KBM-7 (cell line): ENCODE measurements at places on chromosomes 13 and 19.
A peak's percentile ranks its signal among the peaks of the same experiment; 100 is the strongest.

DNA sequence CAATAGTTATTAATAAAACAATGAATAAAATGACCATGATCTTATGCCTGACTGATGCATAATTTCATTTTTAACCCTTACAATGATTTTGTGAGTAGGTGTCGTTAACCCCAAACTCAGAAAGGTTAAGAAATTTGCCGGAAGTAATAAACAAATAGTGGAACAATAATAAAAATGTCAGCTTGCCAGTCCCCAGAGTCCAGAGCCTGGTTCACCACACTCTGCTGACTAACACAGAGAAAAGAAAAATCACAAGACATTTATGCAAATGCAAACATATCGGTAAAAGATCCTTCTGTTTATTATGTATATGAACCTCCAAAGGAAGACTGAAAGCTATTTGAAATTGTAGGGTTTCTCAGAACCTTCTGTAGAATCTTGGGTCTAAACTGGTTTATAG is 563.7 kb downstream of the EFNB2 start:
- DNase-seq, result no peak

GRCh38 chr13:74889321-74889720 is 592.6 kb downstream of the TBC1D4 start:
- DNase-seq, result no peak

GRCh38 chr19:40279120-40279551 is 6.0 kb downstream of the AKT2 start:
- DNase-seq, result no peak

DNA sequence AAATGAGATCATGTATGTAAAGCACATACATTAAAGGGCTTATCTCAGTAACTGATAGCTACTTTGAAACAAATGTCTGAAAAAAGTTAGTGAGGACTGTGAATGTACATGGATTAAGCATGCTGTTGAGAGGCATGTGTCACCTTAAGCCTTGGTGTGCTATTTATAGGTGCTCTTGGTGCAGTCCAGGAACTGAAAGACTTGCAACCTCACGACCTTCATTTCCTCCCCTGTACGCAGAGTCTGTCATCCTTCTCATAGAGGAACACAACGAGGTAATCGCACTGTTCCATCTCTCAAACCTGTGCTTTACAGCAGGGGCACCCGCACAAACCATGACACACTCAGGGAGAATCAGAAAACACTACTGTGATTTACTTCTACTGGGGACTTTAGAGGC is 65.6 kb downstream of the UFM1 start:
- DNase-seq, result peak; percentile 1

DNA sequence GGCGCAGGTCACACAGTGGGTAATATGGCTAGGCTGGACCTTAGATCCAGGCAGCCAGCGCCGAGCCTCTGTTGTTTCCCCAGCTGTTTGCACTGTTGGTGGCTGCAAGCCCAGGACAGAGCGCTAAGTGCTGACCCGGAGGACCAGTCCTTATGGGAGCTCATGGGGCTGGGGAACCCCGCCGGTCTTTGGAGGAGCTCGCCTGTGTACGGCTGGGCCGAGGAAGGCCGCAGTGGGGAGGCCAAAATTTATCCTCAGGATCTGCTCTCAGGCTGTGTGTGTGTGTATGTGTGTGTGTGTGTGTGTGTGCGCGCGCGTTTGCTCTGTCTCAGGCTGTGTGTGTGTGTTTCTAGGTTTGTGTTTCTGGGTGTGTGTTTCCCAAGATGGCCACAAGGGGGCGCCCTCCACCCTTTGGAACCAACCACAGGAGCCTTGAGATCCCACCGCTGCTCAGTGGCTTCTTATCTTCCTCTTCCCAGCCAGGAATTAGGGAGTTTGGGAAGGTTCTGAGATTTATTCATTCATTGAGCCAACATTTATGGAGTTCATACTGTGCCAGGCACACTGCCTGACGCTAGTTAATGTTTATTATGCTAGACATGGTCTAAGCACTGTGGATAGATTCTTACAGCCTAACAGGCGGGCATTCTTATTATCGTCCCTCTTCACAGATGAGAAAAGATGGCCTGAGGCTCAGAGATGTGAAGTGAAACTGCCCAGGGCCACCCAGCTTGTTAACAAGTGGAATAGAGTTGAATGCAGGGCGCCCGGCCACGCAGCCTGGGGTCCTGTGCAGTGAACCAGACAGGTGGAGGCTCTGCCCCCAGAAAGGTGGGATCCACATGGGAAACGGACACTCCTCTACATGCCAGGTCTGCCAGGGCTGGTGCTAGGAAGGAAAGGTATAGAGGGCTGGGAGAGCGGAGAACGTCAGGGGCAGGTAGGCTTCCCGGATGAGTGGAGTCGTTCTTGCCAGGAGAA is 13.0 kb downstream of the PGLYRP1 start:
- DNase-seq, result peak; percentile 85

DNA sequence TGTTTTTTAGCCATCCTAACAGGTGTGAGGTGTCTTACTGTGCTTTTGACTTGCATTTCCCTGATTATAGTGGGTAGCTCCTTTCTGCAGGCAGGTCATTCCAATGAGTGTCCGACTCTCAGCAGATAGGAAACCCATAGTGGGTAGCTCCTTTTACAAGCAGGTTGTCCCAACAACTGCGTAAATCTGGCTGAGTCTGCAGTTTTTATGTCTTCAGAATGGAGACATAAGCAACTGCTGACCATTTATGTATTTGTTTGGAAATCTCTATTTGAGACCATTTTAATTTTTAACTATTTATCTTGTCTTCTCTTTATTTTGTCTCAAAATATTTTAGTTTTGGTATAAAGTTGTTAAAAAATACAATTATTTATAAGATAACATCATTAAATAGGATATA is 839.4 kb downstream of the SLITRK6 start:
- DNase-seq, result no peak

DNA sequence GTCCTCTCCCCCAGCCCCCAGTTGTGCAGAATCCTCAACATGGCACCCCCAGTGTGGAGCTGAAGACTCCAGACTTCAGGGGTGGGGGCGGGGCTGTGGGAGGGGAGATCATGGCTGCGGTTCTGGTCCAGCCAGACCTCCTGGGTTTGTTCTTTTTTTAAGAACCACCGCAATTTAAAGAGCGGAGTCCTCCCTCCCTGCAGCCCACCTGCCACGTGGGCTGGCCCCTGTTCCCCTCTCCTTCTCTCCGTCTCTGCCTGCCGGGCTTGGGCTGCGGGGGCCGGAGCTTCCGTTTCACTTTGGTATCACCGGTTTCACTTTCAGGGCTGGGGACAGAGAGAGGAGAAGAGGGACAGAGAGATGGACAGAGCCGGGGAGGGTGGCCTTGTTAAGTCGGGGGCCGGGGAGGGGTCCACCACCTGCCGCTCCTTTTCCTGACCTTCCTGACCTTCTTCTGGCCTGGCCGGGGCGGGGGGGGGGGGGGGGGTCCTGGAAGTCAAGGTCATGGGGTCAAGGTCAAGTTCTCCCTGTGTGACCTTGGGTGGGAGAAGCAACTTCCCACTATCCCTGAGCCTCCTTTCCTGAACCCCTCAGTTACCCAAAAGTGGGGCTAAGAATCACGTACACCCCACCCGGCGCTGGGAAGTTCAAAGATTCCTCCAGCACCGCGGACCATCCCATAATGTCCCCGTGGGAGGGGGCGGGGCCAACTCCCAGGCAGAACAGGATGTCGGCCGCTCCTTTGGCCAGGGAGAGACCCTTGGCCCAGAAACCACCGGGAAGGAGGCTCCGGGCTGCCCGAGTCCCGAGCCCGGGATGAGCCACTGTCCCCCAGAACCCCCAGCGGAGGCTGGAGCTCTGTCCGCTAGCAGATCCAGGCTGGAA is 11.3 kb upstream of the ZBTB7A start:
- DNase-seq, result peak; percentile 69

GRCh38 chr13:94795292-94795691 is 82.9 kb upstream of the SOX21 start:
- no peak for DNase-seq

DNA sequence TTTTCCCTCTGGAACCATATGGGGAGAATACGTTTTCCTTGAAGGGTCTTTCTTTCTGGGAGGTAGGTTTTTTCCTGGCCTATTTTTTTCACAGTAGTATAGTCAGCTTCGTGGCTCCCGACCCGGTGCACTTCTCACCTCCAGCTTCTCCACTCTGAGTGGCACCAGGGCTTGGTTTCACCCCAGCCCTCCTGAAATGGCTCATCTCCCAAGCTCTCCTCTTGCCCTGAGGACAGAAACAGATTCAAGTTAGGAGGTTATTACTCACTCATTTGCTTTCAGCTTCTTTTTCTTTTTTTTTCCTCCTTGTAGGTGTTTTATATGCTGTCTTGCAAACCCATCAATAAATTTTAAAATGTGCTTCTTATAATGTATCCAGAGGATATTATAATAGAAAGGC is 199.3 kb downstream of the RFC3 start:
- DNase-seq, result no peak

GRCh38 chr19:38290631-38291147 is 13.4 kb upstream of the C19orf33 start:
- no peak for DNase-seq

DNA sequence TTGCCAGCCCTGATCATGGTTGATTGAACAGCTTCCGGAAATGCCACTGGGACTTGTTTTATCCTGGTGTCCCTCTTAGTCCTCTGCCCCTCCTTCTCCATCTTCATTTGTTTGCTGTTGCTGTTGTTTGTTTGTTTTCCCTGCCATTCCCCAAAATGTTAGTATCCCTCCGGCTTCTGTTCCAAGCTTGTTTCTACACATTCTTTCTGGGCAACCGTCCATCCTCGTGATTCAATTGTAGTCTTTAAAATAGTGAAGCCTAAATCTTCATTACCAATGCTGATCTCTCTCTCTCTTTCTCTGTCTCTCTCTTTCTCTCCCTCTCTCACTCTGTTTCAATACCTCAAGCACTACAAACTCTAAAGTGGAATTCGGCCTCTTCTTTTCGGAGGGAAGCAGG is 649.3 kb upstream of the ARGLU1 start:
- DNase-seq, result no peak
